ENCODE measurements at places on chromosomes 12 and 14. TPM values are rescaled to one million over a fixed set of nuclear protein-coding genes. Genes with fewer than 3 reads are reported as not detected.

DNA sequence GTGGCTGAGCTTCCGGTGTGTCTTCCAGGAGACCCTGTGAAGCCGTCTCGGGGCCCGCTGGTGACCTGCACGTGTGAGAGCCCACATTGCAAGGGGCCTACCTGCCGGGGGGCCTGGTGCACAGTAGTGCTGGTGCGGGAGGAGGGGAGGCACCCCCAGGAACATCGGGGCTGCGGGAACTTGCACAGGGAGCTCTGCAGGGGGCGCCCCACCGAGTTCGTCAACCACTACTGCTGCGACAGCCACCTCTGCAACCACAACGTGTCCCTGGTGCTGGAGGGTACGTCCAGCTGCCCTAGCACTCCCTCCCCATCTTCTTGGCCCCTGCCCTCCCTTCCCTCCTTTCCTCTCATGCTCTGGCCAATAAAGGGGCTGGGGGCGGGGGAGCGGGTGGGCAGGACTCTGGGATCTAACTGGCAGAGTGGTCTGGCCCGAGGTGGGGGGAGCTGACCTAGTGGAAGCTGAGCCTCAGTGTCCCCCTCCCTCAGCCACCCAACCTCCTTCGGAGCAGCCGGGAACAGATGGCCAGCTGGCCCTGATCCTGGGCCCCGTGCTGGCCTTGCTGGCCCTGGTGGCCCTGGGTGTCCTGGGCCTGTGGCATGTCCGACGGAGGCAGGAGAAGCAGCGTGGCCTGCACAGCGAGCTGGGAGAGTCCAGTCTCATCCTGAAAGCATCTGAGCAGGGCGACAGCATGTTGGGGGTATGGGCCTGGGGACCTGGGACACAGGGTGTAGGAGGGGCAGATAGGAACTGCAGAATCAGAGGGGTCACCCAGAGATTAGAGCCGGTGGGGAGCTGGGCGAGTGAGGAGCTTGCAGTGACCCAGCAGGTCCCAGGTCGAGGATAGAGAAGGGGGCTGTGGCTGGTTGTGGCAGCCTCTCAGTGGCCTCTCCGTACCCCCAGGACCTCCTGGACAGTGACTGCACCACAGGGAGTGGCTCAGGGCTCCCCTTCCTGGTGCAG lies 6.0 kb downstream of the ACVRL1 start:
- peaks cover 35% of the 10 kb centered on the region for H3K27me3 ChIP-seq
- no peak overlapping the region for H3K4me3 ChIP-seq
- no peaks in the 10 kb centered on the region for H3K36me3 ChIP-seq
- peak overlapping the region; percentile 69 for H3K27ac ChIP-seq
- no peak for DNase-seq

GRCh38 chr12:34626363-34627157 lies 604.3 kb downstream of the ALG10 start:
- H3K4me1 ChIP-seq = no peaks in the 10 kb centered on the region
- DNase-seq = no peak
- no peak overlapping the region for H3K4me3 ChIP-seq
- no peak overlapping the region for H3K27ac ChIP-seq
- no peaks in the 10 kb centered on the region for H3K36me3 ChIP-seq

DNA sequence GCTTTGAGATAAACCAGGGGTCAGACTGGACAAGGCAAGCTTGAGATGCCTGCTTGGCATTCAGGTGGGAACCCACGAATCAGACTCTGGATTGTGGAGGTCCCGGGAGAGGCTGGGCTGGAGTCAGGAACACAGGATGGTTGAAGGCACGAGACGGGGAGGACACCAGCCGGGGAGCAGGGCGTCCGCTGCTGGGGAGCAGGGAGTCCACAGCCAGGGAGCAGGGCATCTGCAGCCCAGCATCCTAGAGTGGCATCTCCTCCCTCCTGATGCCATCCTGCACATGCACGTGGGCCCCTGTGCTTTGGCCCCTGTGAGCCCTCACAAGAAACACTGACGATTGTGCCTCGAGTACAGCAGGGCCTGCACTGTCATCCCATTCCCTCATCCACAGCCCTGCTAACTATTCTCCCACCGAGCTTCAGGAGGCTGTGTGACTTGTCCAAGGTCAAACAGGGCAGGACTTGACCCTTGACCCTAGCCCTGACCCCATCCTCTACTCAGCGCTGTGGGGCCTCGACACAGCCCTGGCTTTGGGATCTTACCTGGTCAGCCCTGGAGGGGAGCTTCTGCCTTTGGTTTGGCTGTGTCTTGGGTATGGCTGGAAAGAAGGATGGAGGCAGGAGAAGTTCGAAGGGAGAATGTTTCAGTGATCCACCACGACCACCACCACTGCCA lies 45.1 kb downstream of the CFAP251 start:
- no peak for DNase-seq
- no peak overlapping the region for H3K4me3 ChIP-seq
- H3K36me3 ChIP-seq = peaks cover 7% of the 10 kb centered on the region
- H3K27ac ChIP-seq = no peak overlapping the region

DNA sequence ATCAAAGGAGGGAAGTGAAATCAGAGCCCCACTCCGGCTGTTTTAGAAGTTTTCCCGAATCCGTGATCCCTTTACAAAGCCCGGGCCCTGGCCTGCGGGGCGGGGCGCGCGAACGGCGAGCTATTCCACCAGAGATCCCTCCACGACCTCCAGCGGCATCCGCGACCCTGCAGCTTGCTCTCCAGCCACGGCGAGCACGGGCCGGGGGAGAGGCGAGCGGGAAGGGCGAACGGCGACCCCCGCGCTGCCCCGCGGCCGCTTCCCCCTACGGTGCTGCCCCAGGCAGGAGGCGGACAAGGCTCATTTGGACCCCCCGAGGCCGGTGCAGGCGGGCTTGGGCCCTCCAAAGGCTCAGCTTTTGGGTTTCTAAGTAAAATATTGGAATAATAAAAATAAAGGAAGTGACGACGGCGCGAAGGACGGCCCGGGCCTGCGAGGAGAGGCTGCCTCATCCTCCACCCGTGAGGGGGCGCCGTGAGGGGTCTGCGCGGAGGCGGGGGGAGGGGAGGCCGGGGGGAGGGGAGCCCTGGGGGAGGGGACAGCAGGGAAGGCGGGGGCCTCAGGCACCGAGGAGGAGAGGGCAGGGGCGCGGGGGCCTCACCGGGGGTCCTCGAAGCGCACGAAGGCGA lies 613 bp downstream of the SRSF9 start:
- H3K4me1 ChIP-seq = peaks cover 25% of the 10 kb centered on the region
- H3K27me3 ChIP-seq = no peaks in the 10 kb centered on the region

DNA sequence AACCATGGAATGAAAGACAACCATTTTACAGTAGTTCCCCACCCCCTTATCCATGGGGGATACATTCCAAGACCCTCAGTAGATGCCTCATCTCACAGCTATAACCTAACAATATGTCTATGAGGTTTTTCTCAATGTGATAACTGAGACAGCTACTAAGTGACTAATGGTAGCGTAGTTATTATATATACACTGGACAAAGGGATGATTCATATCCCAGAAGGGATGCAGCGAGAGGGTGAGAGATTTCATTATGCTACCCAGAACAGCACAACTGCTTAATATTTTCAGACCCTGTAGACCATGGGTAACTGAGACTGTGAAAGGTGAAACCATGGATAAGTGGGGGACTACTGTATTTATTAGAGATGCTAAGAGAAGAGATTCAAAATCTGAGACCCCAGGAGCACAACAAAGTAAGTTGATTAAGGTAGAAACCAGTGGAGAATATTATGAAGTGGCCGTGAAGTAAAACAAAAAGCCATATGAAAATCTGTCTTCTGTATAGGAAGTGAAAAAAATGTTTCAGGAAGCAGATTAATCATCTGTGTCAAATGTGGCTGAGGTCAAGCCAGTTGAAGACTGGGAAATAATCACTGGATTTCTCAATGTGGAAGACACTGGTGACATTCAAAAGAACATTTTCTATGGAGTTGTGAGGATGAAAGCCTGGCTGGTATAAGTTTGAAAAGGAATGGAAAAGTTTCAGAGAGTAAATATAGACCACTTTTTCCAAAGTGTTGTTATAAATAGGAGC lies 77.2 kb downstream of the RPL10L start:
- no peaks in the 10 kb centered on the region for H3K4me1 ChIP-seq
- H3K27ac ChIP-seq = no peak overlapping the region
- no peaks in the 10 kb centered on the region for H3K27me3 ChIP-seq
- no peak overlapping the region for H3K4me3 ChIP-seq
- no peak for DNase-seq

Gene CIDEB
- 16.8 TPM for total RNA-seq

Gene CACNA2D4
- 18.1 TPM for total RNA-seq

Measured in T-helper 17 cell (primary cell).